ENCODE measurements at places on chromosomes 6 and 20.

DNA sequence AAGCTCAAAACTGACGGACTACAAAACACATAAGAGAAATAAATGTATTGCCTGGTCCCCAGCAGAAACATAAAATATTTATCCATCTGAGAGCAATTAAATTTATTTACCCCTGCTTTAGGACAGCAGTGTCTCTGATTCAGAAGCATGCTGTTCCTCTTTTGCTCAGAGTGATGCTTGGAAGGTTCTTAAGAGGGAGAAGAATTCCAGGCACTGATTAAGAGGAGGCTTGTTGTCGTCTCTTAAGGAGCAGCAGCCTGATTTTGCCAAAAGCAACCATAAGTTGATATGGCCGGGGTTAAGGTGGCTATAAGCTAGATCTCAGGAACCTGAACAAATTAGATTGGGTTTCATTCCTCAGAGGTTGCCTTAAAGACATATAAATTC is 25.8 kb downstream of the CAP2 start:
- no peak for DNase-seq

DNA sequence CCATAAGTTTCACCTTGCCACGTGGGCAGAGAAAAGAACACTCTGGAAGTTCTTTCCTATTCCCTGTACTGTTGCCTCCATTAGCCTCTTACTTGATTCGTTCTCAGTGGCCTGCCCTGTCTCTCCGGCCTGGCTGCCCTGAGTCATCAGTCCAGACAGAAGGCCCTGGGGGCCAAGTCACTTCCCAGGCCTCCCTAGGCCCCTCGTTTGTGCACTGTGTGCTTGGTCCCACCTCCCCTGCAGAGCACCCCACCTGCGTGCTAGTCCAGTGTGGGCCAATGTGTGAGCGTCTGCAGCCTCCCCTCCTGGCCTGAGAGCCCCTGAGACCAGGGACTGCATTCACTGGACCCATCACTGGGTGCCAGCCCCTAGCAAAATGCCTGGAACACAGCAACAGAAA is 191.2 kb upstream of the RREB1 start:
- DNase-seq: peak; percentile 38

GRCh38 chr6:136945072-136945471 is 23.0 kb downstream of the SLC35D3 start:
- no peak for DNase-seq

DNA sequence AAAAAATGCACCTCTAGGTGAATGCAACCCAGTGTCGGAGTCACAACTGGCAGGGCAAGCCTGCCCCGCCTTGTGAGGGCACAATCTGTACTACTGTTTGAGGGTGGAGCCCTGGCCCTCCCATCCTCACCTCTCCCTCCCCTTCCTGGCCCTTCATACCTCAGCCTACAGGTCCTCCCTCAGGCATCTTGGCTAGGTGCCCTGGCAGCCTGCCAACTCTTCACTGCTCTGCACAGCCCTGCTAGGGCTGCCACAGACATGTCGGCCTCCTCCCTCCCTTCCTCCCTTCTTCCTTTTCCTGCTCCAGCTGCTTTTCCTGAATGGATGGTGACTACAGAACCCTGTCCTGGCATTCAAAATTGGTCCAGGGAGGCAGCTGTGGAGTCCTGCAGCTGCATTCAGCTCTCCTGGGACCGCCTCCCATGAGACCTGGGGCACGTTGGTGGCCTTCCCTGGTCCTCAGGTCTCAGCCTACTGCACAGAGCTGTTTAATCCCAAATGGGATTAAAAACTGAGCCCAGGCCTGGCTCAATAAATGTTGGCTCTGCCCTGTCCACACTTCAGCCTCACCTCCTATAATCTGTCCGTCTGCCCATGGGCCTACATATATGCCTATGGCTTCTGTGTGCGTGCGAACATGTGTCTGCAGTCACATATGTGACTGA is 52.7 kb downstream of the CDH22 start:
- no peak for DNase-seq

GRCh38 chr6:127956260-127956888 is 55.5 kb upstream of the THEMIS start:
- DNase-seq: no peak

DNA sequence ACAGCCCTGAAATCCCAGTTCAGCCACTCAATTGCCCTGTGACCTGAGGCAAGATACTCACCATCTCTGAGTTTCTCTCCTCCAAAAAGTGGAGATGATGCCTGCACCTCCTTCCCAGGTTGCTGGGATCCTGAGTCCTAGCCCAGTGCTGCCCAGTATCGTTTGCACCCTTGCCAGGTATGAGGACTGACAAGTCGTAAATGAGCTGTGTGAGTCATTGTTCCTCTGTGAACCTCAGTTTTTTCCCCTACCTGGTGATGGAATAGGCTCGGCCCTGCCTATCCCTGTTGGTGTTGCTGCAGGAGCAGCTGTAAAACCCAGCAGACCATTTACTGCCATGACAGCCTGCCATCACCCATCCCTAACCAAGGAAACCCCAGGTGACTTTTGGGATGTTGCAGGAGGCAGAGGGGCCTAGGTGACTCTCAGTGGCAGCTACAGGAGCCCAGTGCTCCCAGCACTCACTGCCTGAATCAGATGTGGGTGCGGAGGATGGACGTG is 229.3 kb downstream of the SYNDIG1 start:
- no peak for DNase-seq

DNA sequence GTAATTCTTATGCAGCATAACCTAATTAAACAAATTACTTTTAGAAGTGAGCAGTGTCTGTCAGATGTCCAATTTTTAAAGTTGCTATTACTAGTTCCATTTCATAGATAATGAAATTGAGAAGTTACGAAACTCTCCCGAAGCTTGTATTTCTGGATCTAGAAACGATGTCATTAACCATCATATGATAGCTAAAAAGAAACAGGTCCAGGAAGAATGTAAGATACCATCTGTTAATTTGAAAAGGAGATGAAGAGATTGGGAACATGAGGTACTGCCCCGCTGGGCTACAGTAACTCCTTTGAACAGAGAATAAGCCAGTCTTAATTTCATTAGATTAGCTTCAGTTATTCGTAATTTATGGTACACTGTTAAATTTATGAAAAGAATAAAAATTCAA is 47.5 kb upstream of the TMX4 start:
- peak; percentile 37 for DNase-seq

GRCh38 chr6:116761779-116762178 is 3.7 kb downstream of the FAM162B start:
- DNase-seq: no peak

DNA sequence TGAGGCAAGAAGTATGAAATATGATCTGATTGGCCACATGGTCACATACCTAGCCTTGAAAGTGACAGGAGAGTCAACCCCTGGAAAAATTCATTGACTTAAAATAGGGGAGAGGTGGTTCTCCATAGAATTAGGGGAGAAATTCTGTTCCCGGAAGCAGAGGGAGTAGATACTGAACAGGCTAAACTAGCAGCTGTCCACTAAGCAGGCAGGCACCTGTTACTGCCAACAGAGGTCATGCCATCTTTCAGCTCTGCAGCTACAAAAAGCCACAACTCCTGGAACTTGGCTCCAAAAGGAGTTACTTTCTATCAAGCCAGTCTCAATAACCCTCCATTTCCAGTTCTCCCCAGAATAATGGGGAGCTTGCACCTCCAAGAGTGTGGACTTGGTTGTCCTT is 352.5 kb downstream of the MAFB start:
- DNase-seq: no peak

DNA sequence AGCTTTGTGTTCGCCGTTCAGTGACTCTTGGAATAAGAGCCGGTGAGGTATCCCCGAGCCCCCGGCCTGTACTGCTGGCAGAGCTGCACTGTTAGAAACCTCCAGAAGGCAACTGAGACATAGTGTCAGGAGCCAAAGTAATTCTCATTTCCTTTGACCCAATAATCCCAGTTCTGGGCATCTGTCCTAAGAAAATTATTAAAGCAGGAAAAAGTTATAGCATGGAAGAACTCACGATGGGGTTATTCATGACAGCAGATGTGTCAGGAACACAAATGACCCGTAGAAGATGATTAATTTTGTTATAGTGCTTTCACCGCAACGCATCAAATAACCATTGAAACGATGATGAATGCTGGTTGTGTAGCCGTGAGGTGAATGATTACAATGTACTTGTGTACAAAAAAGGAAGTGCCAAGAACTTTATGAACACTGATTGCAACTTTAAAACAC is 20.3 kb downstream of the CYP21A2 start:
- DNase-seq: no peak

DNA sequence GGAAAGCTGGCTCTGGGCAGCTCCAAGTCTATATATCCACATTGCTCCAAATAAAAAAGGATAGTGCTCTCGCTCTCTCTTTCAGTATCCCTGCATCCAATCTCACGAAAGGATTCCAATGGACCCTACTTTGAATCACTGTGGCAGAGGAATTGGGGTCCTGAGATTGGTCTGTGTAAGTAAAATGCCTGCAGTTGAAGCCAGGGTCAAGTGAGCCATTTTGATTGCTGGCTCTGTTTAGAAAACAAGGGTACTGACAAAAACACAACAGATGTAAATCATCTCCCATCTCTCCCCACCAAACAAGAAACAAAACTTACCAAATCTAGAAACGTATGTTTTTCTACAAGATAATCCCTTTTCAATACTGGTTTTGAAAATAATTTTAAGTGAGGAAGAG is 45.6 kb downstream of the RSPO3 start:
- no peak for DNase-seq

DNA sequence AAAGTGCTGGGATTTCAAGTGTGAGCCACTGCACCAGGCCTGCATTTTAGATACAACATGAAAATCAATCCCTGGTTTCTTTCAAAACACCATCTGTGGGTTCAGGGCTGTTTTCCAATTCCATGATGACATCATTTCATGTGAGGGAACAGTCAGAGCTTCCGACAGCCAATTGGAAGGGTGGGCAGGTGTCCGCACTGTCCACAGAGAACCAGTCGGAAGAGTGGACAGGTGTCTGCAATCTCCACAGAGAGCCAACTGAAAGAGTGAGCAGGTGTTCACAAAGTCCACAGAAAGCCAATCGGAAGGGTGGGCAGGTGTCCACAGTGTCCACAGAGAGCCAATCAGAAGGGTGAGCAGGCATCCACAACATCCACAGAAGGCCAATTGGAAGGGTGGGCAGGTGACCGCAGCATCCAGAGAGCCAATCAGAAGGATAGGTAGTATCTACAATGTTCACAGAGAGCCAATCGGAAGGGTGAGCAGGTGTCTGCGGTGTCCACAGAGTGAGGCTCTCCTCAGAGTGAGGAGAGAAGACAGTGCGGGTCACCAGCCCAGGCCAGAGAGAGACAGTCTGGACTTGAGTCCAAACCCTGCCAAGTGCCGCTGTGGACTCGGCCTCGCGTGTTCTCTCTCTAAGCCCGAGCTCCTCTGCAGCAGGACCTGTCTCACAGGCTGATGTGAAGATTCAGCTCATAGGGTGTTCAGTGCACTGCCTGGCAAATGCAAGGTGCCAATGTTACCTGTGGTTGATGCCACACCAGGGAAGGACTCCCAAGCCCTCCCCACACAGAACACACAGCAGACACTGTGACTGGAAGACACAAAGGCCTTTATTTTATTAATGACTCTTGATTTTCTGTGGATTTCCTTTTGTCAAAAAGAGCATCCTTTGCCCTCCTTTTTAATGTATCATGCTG is 57.3 kb downstream of the DLL1 start:
- no peak for DNase-seq

DNA sequence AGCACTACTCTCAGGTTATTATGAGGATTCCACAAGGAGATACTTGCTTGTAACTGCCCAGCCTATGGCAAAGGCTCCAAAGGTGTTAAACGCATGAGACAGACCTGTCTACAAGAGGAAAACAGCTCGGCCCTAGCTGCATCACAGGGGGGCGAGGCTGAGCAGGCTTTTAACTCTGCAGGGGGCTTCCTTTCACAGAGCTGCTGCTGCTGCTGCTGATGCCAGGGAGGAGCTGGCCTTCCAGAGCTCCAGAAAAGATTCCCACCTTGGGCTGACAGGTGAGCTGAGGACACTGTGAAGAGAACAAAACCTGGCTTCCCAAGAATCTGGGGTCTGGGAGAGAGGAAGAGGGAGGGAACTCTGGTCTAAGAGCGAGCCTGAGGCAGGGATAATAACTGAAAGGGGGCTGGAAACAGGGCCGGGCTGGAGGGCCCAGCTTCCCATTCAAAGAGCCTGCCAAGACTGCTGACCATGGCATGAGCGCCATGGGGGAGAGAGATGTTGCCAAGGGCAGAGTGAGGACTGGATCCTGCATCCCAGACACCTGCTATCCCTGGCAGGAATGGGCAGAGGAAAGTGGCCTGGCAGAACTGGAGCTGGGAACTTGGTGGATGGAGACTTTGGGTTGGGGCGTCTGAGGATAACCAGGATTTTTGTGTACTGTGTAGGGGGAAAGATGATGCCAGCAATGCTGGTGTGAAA is 211.1 kb upstream of the LRFN2 start:
- no peak for DNase-seq

DNA sequence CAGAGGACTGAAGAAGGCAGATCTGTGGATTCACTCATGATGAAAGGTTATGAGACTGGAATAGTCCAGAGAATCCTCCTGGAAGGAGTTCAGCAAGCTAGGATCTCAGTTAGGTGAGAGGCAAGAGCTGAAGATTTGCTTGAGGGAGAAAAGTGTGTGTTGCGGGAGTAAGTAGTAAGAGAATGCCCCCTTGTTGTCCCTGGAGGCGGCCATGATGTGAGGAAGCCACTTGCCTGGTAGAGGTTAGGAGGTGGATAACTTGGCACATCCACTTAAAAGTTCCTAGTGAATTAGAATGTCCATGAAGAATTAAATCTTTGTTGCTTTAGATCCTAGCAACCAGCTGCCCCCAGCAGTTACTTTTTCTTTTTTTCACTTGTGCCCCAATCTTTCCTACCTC is 162.5 kb downstream of the MMS22L start:
- DNase-seq: no peak

DNA sequence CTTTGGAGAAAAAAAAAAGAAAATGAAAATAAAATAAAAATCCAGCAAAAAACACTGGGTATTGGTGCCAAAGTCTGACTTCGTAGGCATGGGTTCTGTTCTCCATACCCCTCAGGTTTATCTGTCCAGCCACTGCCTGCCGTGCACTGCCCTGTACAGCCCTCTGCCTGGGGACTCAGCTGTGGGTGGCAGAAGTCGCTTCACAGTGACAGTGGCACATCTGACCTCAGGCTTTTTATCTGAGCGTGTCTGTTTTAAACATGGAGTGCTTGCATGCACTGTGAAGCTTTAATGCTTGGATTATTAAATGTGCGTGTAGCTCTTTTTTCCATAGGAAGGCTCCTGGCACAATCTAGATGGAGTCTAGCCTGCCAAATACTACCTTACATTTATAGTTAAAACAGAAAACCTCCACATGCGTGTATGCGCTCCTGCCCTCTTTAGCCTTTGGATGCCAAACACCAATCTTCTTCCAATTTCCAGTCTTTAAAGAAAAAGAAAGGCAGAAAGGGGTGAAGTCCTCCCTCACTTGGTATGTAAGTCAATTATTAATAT is 375.5 kb downstream of the UTRN start:
- DNase-seq: no peak

DNA sequence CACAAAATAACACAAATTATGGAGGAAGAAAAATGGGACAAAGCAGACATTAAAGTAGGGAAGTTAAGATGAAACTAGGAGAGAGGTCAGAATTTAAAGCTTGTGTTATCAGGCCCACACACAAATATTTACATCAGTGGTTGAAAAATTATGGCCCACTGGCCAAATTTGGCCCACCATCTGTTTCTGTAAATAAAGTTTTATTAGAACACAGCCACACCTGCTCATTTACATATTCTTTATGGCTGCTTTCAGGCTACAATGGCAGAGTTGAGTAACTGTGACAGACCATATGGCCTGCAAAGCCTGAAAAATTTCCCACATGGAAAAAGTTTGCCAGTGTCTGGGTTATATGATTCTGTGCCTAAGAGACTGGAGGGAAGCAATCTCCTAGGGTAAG is 49.0 kb downstream of the SLC22A23 start:
- DNase-seq: no peak

GRCh38 chr20:55557191-55557590 is 448.1 kb downstream of the CBLN4 start:
- no peak for DNase-seq

Data from inflammatory macrophage treated with lipopolysaccharide for 4 hours (primary cell).